CD4-positive, alpha-beta T cell treated with Interferon alpha-2 for 1 hour (primary cell): ENCODE measurements at places on chromosomes 3 and 15.

DNA sequence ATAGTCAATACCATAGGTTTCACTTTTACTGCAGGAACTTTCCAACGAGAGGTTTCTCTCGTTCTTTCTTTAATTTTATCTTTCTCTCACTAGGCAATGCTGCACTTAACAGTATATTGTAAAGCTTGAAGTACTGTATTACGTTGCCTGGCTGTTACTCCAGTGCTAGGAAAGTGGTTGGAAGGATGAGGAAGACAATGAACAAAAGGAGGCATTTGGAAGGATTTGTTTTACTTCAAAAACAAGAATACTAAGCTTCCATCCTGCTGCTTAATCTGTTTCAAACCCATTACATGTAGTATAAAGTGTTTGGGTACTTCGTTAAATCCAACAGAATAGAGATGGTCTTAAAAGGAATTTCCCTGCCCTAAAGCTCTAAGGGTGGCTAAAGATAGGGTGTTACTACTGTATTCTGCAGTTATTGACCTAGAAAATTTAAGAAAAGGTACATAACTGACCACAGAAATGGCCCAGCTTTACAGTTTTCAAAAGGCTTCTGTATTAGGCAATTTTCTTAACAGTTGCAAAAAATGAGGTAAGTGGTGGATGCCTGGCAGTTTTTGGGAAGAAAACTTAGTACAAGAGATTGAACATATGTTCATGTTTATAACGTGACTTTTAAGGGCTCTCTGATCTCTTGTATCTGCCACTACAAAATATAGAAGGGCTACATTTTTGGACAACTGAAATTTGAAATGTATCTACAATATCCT is 785 bp upstream of the IFT57 start:
- DNase-seq = no peak

DNA sequence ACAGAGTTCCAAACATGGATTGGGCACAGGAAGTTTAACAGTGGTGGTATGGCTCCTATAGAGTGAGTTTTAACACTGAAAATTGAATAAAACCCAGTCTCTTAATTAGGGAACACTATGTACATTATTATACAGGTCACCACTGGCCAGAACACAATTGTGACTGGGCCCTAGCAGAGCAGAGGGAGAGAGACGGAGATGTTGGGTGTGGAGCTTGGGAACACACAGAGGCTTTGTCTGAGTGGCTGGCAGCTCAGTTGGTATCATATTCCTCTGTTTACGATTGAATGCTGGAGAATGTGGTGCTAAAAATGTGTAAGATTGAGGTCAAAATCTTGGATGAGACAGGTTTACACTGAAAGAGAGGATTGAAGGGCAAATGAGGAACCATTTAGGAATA is 6.8 kb upstream of the MOBP start:
- DNase-seq = no peak

DNA sequence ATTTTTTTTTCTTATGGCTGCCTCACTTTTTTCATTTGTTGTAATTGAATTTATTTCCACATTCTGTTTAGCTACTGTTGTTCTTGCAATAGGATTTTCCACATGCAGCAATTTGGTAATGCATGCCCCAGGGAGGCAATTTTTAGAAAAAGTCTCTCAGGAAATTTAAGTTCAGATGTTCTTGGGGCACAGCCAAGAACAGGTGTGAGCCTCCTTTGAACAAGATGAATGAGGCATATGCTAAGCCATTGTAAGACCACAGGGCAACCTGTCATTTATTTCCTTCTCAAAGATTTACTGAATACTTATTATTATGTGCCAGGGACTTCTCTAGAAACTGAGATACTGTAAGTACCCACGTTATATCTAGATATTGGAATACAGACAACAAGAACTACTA is 549.5 kb downstream of the DIPK2A start:
- no peak for DNase-seq

DNA sequence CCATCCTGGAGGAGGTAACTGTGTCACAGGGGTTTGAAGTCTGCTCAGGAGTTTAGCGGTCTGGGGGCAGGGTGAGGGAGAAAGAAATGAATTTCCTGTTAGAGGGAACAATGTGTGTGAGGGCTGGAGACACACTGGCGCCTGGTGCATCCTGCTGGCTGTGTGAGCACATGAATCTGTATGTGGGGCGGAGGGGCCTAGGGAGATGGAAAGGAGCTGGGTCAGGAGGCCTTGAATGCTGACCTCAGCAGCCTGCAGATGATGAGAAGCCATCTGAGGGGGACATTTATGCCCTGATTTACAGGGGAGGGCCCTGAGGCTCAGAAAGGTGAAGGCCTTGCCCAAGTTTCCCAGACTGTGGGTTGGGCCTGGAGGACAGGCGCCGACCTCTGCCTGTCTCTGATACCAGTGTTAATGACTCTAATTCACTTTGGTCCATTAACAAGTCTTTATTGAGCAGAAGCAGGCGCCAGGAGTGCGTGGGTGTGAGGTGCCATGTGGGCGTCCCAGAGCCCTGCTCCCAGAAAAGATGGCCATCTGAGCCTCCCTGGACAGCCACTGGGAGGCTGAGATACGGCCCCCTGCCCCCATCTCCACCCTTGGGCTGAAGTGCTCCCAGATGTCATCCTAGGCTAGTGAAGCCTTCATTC is 34.8 kb downstream of the LINGO1 start:
- no peak for DNase-seq

DNA sequence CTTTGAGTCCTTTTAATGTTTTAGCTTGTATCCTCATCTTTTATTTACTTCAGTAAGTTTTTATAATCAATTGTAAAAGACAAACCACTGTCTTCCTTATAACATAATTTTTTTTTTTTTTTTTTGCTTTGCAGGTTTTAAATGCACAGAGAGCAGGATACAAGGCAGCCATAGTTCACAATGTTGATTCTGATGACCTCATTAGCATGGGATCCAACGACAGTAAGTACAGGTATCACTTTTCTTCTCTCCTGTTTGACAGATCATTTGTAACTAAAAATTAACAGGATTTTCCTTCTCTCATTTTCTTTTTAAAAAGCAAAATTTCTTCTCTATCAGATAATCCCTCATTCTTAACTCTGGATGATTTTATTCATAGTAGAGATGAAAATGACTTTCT is 75.4 kb downstream of the PFN2 start:
- DNase-seq = no peak
